ENCODE measurements at places on chromosomes 1 and 21.
A peak's percentile ranks its signal among the peaks of the same experiment; 100 is the strongest.

DNA sequence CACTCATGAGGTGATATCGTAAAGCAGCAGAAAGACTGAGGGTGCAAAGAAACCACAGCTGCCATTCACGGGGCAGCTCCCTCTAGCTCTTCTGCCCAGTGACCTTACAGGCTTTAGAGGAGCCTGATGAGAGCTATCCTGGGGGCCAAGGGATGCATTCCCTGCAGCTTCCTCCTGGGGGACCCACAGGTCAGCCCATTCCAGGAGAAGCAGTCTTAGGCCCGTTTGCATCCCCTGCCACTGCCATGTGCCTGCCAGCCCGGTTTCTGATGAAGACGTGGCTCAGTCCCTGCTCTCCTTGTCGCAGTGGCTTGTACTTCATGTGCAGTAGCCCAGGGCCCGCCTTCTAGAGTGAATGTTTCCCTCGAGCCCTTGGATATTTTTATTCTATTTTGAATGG lies 22.8 kb downstream of the ATP5PO start:
- DNase-seq, result no peak

DNA sequence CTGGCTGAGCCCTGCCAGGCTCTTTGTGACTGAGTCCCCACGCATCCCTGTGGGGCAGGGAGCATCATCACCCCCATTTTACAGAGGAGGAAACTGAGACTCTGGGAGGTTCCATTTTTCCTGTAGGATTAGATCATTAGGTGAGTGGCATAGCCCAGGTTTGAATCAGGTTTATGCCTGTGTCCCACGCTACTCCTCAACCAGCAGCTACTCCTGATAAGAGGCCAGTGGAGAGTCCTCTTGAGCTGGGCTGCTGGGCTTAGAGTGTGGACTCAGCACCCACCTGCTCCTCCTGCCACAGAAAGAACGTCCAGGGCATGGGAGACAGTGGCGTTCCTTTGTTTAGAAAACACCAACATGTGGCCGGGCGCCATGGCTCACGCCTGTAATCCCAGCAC lies 30.7 kb downstream of the TNFRSF1B start:
- DNase-seq, result peak; percentile 51

DNA sequence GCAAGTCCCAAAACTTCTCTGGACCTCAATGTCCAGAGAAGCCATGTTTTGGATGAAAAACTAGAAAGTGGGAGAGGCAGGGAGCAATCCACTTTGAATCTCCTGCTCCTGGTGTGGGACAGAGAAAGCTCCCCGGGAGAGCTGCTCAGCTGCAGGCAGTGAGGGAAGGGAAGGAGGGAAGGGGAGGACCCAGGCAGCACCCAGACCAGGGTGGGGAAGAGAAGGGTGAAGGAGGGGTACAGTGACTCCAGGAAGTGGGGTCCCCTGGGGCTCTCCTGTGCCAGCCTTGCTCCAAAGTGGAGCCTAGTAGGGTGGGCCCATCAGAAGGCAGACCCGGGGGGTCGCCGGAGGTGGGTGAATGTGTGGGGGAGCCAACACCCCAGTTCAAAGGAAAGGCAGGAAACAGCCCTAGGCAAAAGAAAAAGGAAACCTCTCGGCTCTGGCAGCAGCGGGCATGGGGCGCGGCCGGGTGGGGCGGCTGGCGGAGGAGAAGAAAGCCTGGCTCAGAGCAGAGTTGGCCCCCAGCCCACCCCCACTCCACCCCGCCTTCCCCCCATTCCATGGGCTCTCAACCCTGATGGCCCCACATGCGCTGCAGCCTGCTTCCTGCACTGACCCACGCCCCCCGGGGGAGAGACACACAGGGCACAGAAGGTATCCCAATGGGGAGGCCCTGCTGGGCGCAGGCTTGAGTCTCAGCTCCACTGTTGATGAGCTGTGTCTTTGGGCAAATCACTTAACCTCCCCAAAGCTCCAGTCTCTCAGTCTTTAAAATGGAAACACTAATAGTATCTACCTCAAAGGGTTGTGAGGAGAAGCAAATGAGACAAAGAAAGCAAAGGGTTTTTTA lies 5.7 kb downstream of the LGR6 start:
- no peak for DNase-seq

- DNase-seq, result no peak
Observed at GRCh38 chr1:11848373-11848700, 754 bp upstream of the NPPA start.

DNA sequence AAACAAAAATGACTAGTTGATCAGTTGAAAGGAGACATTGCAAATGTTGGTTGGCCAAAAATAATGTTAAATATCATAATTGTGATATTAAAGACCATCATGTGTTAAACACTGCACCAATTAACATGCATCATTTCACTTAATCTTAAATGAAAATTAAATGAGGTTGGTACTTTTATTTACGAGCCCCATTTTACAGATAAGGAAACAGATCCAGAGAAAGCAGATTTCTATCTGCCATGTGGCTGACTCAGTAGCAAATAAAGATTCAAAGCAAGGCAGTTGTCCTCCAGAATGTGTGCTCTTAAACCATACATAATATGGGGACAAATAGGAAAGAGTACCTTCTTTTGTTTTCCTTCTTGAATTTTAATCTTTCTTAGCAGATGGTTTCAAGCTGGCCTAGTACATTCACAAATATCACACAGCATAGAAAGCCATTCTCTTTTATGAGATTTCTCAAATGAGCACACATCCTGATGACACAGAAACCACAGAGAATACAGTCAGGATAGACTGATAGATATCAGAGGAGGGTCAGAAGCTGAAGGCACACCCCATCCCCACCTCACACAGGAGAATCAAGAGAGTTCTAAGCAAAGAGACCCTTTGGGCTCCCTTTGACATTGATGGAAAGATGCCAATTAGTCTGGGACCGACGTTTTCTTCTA lies 647.9 kb upstream of the CAMK1G start:
- DNase-seq, result no peak

DNA sequence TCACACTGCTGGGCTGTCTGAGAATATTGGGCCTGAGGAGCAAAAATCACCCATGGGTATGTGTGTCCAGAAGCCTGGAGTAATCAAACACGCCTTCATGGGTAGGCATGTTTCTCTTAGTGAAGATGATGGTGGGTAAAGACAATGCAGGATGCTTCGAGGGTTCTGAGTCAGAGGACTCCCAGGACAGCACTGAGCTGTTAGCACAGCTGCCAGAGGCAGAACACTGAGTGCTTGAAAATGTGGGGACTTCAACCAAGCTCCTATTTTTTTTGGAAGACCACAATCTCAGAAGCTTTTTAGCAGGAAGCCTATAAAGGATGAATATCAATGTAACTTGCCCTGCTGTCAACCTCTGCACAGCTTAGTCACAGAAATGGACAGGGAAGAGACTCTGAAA lies 7.9 kb upstream of the NT5C1A start:
- DNase-seq, result no peak

DNA sequence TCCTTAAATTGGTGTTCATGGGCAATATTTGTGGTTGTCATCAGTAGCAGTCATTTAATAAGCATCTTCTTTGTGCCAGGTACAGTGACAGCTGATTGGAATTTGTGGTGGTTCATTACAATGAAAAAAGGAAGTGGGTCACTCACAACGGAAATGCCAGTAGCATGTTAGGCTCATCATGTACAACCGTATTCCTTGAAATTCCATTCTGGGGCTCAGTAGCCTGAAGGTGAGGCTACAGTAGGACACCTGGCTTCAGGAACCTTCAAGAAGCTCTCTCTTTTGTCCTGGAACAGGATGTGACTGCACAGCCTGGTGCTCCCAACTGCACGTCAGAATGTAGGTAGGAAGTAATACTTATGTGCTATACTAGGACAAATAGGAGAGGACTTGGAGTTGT lies 93.9 kb downstream of the ST3GAL3 start:
- DNase-seq, result no peak

- DNase-seq, result no peak
Observed at GRCh38 chr1:168509875-168510791, 33.7 kb downstream of the XCL2 start.
